ENCODE measurements at places on chromosomes 11 and 22.

- DNase-seq, result no peak
Observed at GRCh38 chr11:121929581-121929980, 186.4 kb downstream of the BLID start.

GRCh38 chr11:1081601-1082311, 7.1 kb downstream of the MUC2 start:
- no peak for DNase-seq

- no peak for DNase-seq
Observed at GRCh38 chr11:103325686-103326069, 216.5 kb downstream of the DYNC2H1 start.

GRCh38 chr11:60988658-60989057, 17.2 kb downstream of the CD6 start:
- no peak for DNase-seq

DNA sequence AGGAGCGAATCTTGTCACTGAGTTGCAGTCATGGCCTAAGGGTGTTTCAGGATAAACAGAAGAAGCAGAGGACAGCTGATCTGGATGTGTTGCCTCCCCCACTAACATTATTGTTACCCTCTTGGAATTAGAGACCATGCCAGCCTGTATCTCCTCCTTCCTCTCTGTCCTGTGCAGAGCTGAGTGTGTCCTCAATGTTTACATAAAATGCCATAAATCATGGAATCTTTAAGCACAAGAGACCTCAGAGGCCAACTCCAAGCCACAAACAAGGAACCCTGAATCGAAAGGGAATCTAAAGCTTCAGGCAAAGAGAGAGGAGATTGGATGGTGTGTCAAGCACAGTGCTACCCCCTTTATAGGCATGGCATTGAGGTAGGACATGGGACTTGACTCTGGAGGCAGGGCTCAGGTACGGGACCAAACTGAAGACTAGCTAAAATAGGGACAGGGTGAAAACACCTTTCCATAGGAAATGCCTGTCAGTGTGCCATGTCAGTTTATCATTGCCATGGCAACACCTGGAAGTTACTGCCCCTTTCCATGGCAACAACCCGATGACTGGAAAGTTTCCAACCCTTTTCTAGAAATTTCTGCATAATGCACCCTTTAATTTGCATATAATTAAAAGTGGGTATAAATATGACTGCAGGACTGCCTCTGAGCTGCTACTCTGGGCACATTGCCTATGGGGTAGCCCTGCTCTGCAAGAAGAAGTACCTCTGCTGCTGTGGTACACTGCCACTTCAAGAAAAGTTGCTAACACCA, 489.7 kb downstream of the MIAT start:
- no peak for DNase-seq

GRCh38 chr22:25449781-25450317, 114.6 kb upstream of the GRK3 start:
- no peak for DNase-seq

GRCh38 chr11:3231851-3232744, at the start of gene MRGPRE:
TSS of gene MRGPRE (minus strand) at chr11:3232417. CDS start at chr11:3228799, 3,618 bp downstream.
- DNase-seq, result no peak

GRCh38 chr22:27501191-27501936, 300.2 kb downstream of the MN1 start:
- no peak for DNase-seq

GRCh38 chr11:97637701-97638100, 1247.9 kb downstream of the JRKL start:
- DNase-seq, result no peak

- no peak for DNase-seq
Observed at GRCh38 chr11:116865696-116866095, 28.3 kb upstream of the APOA1 start.

DNA sequence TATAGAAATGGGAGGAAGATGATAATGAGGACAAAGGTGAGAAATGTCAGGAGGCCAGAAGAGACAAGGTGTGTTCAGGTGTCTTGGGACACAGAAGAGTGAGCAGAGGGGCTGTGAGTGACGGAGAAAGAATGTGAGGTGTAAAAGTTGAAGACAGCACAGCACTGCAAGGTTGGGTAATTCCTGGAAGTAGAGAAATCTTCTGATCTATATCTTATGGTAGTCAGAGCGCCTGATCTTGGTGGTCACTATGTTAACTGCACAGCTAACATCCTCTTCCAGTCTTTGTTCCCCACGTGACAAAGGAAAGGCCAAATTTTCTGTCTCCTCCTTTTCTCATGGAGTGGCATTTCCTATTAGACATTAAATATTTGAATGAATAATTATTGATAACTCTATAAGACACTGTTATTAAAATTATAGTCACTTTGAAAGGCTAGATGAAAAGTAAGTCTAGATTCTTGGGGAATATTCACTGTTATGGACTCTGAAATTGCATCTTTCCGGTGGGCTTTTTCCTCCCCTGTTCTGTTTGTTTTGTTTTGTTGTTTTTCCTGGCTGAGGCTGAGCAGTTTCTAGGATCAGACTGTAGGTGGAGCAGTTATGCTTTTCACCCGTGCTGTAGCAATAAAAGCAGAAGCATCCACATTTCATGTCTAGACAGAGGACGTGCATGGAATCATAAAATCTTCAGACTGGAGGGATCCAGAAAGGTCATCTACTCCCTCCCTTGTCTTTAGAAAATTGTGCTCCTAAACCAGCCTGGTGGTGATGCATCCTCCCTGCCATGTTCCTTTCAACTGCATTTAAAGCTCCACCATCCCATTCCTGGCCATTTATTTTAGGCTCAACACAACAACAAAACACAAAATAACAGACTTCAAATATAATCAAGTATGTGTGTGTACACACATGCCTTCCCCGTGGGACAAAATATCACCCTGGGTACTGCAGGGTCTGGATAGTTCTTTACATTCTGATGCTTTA, 26.6 kb downstream of the SC5D start:
- DNase-seq, result no peak

DNA sequence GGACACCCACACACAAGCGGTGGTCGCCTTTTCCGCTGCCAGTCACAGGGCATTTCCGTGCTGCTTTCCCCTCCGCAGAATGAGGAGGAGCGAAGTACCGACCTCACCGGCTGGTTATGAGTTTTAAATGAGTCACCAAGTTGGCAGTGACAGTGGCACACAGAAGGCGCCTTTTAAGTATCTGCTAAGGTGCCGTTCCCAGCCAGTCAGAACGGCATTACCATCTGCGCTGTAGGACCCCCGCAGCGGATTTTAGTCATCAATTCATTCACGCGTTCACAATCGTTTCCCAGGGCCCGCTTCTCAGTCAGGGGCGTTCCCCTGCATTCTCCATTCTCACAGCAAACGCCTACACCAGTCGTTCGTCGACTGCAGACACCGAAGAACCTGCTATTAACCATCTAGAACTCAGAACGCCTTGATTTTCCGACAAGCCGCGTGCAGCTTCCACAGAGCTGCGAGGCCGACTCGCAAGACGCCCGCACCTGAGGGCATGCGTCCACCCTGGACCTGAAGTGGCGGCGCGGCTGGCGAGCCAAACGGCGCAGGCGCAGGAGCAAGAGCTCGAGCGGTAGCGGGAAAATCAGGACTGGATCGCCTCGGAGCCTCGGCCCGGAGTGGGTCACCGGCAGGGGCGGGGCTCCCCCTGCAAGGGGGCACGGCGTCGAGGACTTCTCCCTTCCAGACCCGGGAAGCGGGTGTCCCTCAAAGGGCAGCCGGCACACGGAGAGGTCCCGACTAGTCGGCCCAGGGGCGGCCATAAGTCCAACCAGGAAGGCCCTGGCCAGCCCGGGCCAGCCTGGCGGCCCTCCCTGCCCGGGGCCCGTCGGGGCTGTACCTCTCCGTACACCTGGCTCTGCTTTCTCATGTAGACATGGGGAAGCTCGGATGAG, 642 bp downstream of the CYP2R1 start:
- DNase-seq, result peak; percentile 75

DNA sequence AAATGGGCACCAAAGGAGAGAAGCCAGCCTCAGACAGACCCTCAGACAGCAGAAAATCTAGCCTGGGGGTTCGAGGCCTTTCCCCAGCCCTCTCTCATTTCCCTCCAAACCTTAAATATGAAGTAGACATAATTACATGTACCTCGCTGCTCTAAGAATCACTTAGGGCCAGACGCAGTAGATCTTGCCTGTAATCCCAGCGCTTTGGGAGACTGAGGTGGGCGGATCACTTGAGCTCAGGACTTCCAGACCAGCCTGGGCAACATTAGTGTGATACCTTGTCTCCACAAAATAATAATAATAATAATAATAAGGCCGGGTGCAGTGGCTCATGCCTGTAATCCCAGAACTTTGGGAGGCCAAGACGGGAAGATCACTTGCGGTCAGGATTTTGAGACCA, 52.1 kb upstream of the WNT7B start:
- DNase-seq, result no peak

- DNase-seq, result no peak
Observed at GRCh38 chr11:64814712-64815187, 4.4 kb upstream of the MEN1 start.
